CD4-positive, alpha-beta T cell treated with Interleukin-4 for 1 hour (primary cell): ENCODE measurements at places on chromosomes 1 and 21.

DNA sequence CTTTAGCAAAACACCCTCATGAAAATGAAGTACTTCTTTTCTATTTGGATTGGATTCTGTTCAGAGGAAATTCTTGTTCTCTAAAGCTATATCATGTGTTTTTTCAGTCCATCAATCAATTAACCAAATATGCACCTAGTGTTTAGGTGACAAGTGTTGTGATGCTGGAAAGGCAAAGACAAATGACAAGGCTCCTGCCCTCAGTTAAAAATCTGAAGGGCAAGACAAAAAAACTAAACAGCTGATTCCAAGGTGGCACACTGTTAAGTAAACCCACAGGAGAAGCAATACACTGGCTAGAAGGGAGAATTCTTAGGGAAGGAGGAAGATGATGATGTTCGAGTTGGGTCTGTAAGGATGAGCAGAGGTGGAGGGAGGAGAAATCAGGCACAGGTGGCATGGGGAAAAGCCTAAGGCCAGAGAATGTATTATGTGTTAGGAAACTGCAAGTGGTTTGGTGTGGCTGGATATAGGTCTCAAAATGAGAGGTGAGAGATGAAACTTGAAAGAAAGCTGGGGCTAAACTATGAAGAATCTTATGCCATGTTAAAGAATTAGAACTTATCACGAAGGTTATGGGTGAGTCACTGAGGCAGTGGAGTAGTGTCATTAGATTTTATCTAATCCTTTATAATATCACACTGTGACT lies 51.8 kb upstream of the GFI1 start:
- no peak for DNase-seq

DNA sequence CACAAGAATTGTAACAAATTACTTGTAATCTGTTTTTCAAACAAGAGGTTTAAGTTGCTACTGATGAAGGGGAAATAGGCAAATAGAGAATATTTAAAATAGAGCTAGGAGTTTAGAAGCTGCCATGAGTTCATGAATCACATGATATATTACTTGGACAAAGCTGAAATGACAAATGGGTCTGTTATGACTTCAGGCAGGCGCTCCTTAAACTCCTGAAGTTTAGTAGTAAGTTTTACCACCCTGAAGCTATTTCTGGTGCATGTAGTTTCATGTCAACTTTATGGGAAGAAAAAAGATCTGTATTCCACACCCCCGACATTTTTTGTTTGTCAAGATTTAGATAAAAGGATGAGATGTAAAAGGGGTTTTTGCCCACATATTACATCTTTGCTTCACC lies 58.5 kb downstream of the PLA2G4A start:
- no peak for DNase-seq

GRCh38 chr21:41769111-41769510 lies 2.3 kb upstream of the RIPK4 start:
- DNase-seq, result no peak

GRCh38 chr1:176876966-176877515 lies 287.5 kb downstream of the ASTN1 start:
- DNase-seq, result no peak
